ENCODE measurements at places on chromosomes 2 and 18.
A peak's percentile ranks its signal among the peaks of the same experiment; 100 is the strongest.

GRCh38 chr2:58851598-58851997 lies 610.5 kb upstream of the FANCL start:
- DNase-seq: no peak

GRCh38 chr18:8994603-8995002 lies 107.9 kb upstream of the NDUFV2 start:
- DNase-seq: no peak

- DNase-seq: no peak
Observed at GRCh38 chr2:80244905-80245584, 59.5 kb downstream of the LRRTM1 start.

- DNase-seq: no peak
Observed at GRCh38 chr2:195961873-195962272, 106.8 kb downstream of the DNAH7 start.

DNA sequence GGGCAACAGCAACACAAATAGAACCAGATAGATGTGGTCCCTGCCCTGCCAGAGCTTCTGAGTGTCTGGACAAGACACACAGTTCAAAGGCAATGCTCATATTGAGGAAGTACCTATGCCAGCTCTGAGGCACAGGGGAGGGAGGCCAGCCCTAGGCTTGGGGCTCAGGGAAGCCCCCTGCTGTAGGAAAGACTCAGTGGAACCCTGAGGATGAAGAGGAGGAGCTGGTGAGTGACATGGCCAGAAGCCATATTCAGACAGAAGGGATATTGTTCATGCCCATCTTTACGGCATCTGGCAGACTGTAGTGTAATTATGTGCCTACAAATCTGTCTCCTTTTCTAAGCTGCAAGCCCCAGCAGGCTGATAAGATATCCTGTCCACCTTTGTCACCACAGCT lies 8.8 kb downstream of the SIGLEC15 start:
- no peak for DNase-seq

DNA sequence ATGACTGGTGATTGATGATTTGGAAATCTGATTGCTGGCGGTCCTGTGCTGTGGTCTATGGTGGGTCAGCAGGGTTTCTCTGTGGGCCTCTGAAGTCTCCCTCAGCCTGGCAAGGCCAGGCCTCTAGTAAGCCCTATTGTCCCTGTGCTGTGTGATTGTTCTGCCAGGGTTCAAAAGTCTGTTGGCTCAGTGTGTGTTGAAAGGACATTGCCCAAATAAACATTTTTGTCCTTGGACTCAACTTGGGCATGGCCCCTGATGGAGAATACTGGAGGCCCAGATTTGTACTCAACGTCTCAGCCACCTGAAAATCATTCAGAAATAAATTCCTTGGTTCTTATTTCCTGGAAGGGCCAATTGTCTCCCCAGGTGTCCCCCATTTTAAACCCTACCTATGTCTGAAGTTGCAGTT lies 74.4 kb downstream of the MAP4K4 start:
- DNase-seq: no peak

DNA sequence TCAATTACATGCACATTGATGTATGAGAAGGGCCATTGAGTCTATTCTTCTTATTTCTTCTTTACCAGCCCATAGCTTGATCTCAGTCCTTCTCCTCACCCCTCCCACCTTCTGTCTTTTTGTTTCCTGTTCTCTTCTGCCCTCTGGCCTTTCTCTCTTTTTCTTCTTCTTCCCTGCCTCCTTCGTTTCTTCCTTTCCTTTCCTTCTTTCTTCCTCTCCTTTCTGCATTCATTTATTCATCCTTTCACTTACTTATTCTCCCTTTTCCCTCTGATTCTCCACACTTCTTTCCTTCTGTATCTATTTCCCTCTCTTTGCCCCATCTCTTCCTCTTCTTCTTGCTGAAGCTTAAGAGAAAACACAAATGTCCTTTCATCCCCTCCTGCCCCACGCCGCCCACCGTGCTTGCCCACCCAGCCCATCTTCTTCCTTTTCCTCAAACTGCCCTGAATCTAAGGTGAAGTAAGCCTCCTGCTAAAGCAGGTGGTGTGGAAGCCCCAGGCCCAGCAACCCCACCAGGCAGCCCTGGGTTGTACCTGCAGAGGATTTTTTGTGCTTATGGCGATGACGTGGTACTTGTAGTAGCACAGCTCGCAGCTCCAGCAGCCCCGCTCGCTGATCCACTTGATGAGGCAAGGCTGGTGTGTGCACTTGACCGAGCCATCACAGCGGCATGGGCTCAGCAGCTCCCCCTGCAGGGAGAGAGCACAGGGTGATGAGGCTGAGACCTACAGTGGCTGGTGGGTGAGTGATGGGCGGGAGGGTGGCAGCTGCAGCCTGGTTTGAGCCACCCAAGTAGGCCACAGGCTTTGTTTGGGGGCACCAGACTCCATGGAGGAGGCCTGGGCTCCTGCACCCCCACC lies 89.0 kb downstream of the MARCHF4 start:
- DNase-seq: no peak

GRCh38 chr18:33916200-33916599 lies 308.5 kb downstream of the NOL4 start:
- no peak for DNase-seq

DNA sequence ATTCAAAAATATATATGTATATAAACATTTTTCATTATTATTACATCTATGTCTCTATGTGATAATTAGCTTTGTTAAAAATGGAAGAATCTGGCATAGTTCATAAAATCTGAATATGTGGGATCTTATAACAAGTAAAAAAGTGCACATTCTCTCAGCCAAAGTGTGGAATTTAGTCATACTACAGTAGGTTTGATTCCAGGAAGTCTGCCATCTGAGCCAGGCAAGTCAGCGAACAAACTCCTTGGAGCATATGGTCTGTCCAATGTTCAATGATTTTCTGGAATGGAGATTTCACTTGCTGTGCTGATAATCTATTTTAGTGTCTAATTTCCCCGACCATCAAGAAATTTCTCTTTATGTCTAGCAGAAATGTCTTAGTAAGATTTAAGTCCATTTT lies 1033.2 kb upstream of the NXPH2 start:
- DNase-seq: no peak

GRCh38 chr2:182741620-182742019 lies 25.6 kb downstream of the DNAJC10 start:
- no peak for DNase-seq

GRCh38 chr2:9734308-9734707 lies 103.5 kb upstream of the YWHAQ start:
- no peak for DNase-seq

DNA sequence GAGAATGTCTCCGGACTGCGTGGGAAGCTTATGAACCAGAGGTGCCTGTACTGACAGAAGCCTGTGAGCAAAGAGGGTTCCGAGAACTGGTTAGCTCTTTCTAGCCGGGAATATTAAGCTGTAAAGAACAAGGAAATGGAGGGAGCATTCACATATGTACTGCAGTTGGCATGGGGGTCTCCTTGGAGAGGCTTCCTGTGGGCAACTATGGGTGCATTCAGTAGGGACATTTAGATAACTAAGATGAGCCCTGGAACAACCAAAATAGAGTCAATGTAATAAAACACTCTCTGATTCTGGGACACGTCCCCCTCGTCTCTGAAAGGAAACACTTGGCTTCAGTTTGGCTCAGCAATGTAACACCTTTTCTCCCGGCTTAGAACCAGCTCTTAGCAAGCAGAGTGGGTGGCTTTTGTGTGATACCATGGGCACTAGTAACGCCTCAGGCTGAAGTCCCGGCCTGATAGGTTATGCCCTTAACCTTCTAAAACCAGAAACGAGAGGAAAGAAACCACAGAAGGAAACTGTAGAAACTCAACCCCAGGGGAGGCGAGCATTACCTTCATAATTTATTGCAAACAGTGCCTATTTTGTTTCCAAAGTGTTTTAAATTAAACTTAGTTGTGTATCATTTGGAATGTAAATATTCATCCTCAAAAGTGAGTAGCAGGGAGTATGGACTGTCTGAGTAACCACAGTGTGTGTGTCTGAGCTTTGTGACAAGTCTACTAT lies 48.8 kb upstream of the LPIN2 start:
- no peak for DNase-seq

- DNase-seq: no peak
Observed at GRCh38 chr2:13001408-13001807, 284.7 kb downstream of the TRIB2 start.

DNA sequence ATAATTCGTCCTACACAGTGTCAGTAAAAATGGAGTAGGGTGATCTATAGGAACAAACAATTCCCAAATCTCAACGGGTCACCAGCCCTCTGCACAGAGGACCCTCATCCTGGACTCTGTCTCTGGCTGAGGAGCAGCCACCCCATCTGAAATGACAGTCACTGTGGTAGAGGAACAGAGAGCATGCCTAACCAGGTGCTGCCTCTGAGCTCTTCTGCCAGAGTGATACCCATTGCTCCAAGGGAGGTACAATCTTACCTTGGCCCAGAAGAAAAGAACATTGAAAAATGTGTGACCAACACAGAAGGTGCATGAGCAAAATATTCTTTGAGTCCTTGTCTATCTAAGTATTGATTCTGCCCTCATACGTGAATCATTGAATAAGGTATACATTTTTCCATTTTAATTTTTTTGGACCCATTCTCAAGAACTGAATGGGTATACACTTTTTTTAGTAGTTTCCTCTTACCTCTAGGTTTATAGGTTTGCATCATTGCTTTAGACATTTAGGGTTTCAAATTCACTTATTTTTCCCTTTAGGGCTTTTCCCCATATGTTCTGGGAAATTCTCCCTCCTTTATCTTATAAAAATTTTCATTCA lies 8.7 kb downstream of the SP140 start:
- DNase-seq: no peak

DNA sequence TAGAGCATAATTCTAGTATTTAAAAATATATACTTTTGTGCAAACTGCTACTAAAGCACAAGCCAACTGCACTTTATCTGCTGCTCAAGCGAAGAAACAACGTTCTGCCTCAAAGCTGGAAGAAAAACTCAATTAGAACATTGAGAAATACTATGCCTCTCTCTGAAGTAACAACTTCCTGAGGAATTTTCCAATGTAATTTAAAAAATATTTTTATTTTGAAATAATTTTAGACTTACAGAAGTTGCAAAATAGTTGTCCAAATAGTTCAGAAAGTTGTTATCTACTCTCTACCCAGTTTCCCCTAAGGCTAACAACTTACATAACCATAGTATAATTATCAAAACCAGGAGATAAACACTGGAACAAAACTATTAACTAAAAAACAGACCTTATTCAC lies 12.3 kb upstream of the POLI start:
- DNase-seq: no peak

DNA sequence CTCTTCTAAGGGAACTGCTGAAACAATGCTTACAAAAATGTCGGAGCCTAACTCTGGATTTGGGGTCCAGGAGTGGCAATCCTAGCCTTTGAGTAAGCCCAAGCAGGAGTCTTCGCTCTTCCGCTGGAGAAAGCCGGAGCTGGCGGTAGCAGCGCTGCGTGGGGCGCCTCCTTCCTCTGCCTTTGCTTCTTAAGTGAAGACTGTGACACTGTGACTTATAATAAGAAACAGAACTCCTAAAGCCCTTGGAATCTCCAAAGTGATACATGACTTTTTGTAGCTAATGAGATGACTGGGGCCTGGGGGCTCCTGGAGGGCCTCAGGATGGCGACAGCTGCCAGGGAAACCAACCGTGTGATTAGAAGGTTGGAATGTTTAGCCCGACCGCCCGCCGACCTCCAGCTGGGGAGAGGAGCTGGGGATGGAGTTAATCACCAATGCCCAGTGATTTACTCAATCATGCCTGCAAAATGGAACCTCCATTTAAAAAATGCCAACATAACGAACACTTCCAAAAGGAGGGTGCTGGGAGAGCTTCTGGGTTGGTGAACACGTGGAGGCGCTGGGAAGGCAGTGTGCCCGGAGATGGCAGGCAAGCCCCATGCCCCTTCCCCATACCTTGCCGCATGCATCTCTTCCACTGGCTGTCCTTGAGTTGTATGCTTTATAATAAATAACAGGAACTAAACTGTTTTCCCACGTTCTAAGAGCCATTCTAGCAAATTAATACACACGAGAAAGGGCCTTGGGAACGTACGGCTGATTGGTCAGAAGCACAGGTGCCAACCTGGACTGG lies 29.0 kb upstream of the MAL start:
- DNase-seq: no peak

- DNase-seq: peak; percentile 54
Observed at GRCh38 chr2:231642631-231643494, 50.2 kb downstream of the TEX44 start.

GRCh38 chr2:19774805-19775176 lies 127.0 kb downstream of the TTC32 start:
- no peak for DNase-seq

GRCh38 chr2:187017438-187017837 lies 168.5 kb upstream of the ZSWIM2 start:
- no peak for DNase-seq

DNA sequence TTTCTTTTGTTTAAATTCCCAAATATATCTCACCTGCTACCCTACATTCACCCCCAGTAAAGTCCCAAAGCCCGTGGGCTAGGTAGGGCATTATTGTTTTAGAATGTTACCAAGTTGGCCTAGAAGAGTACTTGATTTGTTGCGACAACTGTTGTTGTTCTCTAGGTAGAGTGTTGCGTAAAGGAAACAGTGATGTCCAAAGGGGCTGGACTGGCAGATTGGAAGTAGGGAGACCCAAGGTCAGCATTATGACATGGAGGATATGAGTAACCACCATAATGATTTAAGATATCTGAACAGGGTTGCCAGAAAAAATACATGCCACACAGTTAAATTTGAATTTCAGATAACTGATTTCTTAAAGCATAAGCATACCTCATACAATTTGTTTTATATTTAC lies 39.2 kb downstream of the SCN1A start:
- DNase-seq: no peak

GRCh38 chr2:240311821-240312220 lies 123.6 kb upstream of the GPC1 start:
- DNase-seq: no peak

- no peak for DNase-seq
Observed at GRCh38 chr2:19460761-19461160, 102.3 kb upstream of the OSR1 start.

Measured in stimulated activated CD4-positive, alpha-beta T cell treated with anti-CD3 and anti-CD28 coated beads, Interleukin-2, amount 100 ng/mL, for 4 hours (primary cell).